GM12878 (cell line): ENCODE measurements at places on chromosomes 12 and 14.

DNA sequence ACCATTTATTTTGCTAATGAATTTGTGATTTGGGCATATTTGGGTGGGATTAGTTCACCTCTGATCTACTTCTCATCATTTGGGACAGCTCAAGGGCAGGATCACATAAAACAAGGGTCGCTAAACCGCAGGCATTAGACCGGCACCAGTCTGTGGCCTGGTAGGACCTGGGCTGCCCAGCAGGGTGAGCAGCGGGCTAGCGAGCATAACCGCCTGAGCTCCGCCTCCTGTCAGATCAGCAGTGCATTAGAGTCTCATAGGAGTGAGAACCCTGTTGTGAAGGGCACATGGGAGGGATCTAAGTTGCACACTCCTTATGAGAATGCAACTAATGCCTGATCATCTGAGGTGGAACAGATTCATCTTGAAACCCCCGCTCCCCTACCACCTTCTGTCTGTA lies 785.3 kb downstream of the TRHDE start:
- DNase-seq = no peak

- no peak for DNase-seq
Measured at GRCh38 chr12:65695113-65695865, 129.0 kb upstream of the HMGA2 start.

DNA sequence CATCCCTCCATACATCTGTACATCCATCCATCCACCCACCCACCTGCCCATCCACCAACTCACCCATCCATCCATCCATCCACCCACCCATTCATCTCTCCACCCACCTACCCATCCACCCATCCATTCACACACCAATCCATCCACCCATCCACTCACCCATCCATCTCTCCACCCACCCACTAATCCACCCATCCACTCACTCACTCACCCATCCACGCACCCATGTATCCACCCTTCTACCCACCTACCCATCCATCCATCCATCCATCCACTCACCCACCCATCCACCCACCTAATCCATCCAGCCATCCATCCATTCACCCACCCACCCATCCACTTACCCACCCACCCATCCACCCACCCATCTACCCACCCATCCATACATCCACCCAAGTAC lies 16.2 kb downstream of the GALNT9 start:
- DNase-seq = no peak

GRCh38 chr14:94505206-94505605 lies 4.1 kb downstream of the SERPINA12 start:
- no peak for DNase-seq

- DNase-seq = no peak
Measured at GRCh38 chr12:58639318-58639934, 280.9 kb downstream of the LRIG3 start.

GRCh38 chr14:90154110-90154509 lies 92.3 kb downstream of the KCNK13 start:
- DNase-seq = no peak

- no peak for DNase-seq
Measured at GRCh38 chr12:7991535-7991934, 41.0 kb upstream of the FOXJ2 start.

GRCh38 chr12:46603776-46604456 lies 221.9 kb downstream of the SLC38A4 start:
- DNase-seq = no peak

DNA sequence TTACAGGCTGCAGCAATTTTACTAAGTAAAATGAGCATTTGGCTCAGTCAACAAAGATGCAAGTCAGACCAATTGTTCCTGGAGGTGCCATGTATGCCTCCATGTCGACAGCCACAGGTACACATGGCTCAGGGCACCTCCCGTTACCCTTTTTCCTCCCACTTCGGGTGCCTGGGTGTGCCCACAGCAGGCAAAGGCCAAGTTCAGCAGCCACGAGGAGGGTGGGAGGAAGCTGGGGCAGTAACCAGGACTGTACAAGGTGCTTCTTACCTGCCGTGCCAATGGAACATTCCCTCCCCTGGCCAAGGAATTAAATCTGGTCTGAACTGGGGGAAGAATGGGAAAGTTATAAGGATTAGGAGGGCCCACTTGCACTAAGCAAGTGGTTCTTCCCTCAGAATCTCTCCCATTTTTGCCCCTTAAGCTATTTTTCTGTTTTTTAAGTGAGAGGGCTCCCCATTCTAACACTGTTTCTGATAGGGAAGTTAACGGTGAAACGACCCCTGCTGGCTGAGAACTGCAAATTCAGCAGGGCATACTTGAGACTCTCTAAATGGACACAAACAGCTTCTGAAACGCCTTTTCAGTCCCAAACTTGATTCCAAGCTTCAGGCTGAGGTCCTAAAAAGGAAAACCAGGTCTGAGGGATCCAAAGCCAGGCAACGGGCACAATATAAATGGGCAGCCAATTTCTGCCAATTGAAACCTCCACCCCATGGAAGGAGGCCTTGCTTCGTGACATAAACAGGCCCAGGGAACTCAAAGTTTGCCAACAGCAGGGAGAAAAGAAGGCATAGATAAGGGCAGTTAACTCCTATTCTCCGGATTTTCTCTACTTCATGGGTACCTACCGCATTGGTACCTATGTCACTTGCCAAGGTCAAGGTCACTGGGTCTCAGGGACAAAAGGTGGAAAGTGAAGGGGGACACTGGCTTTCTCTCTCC lies 24.8 kb downstream of the CLECL1 start:
- DNase-seq = no peak

- DNase-seq = no peak
Measured at GRCh38 chr14:38873941-38874612, 229.0 kb downstream of the SEC23A start.

DNA sequence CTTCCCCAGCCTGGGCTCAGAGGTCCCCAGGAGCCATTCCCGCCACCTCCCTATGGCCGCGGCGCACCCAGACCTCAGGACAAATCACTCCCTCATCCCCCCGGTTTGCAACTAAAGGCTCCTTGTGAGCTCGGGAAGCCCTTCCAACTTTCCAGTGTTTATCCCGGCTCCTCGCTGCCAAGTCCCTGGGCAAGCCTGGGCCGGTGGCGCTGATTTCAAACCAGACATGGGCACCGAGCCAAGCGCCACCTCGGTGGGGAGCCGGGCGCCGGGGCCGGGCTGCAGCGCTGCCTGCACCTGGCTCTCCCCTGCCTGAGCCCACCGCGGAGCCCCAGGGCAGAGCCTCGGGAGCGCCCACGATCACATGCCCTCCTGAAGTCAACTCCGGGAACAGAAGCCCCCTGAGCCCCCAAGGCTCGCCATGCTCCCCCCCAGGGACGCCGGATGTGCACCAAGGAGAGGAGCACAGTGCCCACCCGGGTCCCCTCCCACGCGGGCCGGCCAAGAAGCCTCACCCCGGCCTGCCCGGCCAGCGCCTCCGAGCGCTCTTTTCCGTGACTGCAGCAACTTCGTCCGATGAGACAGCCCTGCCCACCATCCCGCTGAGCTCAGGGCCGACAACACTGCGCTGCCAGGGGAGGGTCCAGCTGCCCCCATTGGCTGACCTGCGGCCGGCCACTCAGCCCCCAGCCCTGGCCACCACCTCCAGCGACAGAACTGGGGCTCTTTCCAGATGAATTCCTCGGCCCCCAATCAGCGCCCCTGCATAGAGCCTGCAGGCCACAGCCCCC lies 50.0 kb downstream of the NCOR2 start:
- DNase-seq = no peak

DNA sequence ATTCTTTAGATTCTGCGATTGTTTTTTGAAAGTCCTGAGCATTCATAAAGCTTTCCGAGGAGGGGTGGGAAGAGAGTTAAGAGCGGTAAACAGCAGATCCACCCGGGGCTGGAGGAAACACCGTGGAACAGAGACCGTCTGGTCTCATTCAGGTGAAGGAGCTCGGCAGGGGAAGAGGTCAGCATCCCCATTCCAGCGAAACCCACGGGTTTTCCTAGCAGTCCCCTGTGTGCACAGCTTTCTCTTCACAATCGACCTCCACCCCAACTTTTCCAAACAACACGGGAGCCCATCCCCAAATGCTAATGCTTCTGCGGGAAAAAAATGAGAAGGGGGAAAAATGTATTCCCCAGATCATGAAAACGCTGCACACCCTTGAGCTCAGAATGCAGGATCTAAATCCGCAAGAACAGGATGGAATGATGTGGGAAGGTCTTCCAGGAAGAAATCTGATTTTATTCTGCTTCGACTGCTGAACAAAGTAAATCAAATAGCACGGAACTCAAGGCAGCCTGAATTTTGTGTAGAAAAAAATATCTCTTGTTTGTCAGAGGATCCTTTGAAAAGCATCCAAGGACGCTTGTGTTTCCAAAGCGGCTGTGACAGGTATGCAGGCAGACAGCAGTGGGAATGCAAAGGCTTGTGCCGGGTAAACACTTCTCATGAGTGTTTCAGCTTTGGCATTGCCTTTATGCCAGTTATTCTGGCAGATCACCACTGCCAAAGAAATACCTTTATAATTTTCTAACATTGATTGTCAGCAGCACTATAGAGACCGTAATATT lies 128.8 kb downstream of the NDUFA12 start:
- DNase-seq = no peak

- DNase-seq = peak; percentile 55
Measured at GRCh38 chr14:69818758-69819191, 21.7 kb upstream of the SLC10A1 start.

DNA sequence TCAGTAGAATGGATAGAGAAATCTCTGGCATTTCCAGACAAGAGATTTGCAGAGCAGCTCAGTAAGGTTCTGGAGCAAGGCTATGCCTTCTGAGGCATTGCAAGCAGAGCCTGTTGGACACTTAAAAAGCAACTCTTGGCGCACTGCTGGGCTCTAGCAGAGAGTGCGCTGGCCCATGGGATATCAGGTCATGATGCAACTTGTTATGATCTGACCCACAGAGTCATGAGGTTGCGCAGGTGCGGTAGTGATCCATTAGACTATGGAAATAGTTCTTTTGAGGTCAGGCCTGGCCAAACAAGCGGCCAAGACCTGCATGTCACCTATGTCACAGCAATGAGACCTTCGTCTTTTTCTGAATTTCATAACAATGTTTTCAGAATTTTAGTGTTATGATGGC lies 168.6 kb downstream of the TMTC3 start:
- no peak for DNase-seq

GRCh38 chr12:25781232-25781631 lies 177.2 kb upstream of the RASSF8 start:
- no peak for DNase-seq

- no peak for DNase-seq
Measured at GRCh38 chr14:88229428-88229827, 93.6 kb downstream of the KCNK10 start.

DNA sequence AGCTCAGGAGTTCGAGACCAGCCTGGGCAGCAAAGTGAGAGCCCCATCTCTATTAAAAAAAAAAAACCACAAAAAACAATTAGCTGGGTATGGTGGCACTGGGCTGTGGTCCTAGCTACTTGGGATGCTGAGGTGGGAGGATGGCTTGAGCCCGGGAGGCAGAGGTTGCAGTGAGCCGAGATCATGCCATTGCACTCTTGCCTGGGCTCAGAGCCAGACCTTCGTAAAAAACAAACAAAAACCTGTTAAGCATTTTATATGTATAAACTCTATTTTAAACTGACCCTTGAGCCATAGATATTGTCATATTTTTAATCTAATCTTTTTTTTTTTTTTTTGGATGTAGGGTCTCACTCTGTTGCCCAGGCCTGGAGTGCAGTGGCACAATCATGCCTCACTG lies 35.7 kb downstream of the DNM1L start:
- no peak for DNase-seq

- DNase-seq = no peak
Measured at GRCh38 chr14:64074961-64075612, 219.1 kb downstream of the ESR2 start.

DNA sequence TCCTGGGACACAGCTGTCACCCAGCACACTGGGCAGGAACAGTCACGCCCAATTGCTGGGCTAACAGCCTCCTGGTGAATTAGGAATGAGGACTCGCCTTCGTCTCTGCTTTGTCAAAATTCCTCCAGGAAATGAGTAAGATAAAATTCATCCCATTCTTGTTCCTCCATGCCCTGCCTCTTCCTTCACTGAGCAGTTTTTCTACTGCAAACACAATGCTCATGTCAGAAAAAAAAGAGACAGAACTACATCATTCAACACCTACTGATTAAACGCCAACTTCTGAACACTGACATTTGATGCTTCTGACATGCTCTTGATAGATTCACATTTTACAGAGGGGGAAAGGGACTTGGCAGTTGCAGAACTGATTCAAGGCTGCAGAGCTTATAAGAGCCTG lies 37.5 kb upstream of the DTX1 start:
- no peak for DNase-seq

DNA sequence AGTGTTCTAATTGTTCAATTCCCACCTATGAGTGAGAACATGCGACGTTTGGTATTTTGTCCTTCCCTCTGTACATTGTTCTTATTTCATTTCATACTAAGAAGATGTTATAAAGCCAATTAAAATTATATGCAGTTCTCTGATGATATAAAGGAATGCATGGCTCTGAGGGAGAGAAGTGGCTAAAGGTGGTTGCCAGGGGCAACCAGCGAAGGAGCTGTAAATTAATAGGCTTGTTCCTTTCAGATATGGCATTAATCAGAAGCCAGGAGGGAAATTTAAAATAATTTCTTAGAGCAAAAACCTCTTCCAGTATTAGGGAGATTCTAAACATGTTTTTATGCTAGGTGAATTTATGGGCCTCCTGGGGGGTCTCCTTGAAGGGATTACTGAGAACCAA lies 227.8 kb downstream of the TMEM117 start:
- DNase-seq = no peak

GRCh38 chr12:31016057-31016456 lies 57.6 kb upstream of the DDX11 start:
- DNase-seq = no peak

- DNase-seq = no peak
Measured at GRCh38 chr12:93080994-93081809, 152.1 kb upstream of the EEA1 start.

DNA sequence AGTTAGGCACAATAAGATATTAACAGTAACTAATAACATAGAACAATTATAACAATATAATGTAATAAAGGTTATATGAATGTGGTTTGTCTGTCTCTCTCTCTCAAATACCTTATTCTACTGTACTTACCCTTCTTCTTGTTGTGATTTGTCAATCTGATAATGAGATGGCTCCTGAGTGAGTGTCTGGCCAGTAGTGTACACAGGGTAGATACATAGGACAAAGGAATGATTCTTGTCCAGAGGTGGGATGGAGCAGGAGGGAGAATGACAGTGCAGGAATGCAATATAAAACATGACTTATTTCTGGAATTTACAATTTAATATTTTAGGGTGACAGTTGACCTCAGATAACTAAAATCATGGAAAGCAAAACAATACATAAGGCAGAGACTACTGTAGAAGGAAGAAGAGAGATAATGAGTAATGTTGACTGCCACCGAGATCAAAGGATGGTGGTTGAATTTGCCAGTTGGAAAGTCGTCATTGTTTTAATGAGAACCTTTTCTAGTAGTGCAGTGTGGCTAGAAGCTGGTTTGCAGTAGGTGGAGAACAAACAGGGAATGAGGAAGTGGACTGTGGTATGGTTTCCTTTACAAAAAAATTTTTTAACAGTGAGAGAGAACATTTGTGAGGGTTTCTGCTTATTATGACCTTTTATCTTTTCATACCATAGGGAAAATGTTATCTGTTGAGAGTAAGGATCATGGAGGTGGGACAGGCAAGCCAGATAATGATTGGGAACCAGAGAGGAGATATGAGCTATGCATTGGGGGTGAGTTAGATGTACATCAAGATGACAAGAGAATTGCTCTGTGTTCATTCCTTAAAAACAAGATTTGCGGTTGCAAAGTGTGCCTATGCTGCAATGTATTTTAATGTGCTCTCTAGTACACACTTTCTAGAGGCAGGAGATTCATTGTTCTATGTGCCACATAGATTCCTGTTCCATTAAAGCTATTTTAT lies 458.3 kb downstream of the BTG1 start:
- DNase-seq = peak; percentile 19
